ENCODE measurements at places on chromosomes 13 and 19. TPM values are rescaled to one million over a fixed set of nuclear protein-coding genes. Genes with fewer than 3 reads are reported as not detected.
A peak's percentile ranks its signal among the peaks of the same experiment; 100 is the strongest.

- DNase-seq, result no peak
Measured at GRCh38 chr19:33467851-33468250, 53.7 kb downstream of the PEPD start.

Gene SHISA7
- polyA plus RNA-seq, result 0.14 TPM

DNA sequence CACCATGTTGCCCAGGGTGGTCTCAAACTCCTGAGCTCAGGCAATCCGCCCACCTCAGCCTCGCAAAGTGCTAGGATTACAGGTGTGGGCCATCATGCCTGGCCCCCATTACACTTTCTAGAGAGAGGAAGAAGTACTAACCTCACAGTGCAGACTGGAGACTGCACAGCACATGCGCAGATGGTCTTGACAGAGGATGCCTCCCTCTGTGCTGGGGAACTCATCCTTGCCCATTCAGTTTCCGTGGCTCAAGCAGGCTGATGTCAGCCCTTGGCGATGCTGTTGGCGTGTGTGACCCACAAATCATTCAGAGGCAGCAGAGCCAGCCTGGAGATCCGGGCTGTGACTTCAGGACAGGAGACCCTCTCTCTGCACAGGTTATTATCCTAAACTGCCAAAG lies 14.6 kb upstream of the FFAR2 start:
- DNase-seq, result no peak

Gene PRSS57
- polyA plus RNA-seq, result 0.48 TPM

GRCh38 chr13:111368091-111368490 lies 47.6 kb downstream of the TEX29 start:
- DNase-seq, result no peak

Gene PRRG2
- polyA plus RNA-seq, result 9.3 TPM

Gene ZNF331
- 23.2 TPM for polyA plus RNA-seq

Gene PLIN5
- polyA plus RNA-seq, result 4.2 TPM

GRCh38 chr13:92842145-92842544 lies 384.5 kb upstream of the GPC6 start:
- no peak for DNase-seq

- no peak for DNase-seq
Measured at GRCh38 chr13:44664308-44664707, 88.2 kb upstream of the TSC22D1 start.

- no peak for DNase-seq
Measured at GRCh38 chr19:43731846-43732245, 16.0 kb downstream of the IRGC start.

Gene NEK3
- 22.1 TPM for polyA plus RNA-seq

Gene CACNG8
- polyA plus RNA-seq, result 0.17 TPM

DNA sequence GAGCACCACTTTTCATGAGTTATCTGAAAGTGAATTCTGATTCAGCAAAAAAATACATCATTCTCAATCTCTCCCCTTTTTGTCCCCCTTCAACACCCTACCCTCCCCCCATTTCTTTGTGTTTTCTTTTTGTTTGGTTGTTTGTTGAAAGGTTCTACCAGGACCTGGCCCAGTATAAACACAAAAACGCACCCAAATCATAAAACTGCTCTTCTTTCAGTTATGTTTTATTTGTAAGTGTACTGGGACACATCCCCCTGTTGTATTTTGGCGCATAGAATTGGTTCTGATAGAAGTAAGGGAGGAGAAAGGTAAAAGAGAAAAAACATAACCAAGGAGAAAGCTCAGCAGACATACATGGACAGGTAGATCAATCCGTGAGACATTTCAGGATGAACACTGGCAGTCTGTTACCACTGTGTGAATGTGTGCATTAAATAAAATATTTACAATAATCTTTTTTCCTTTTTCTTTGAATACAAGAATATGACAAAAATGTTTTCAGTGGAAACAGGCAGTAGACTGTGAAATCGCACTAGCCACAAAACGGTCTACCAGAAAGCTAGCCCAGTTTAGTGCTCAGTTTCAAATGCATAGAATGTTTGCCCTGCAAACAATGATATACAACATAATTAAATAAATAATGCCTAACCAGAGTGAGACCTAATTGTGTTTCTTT lies 4.2 kb downstream of the POU4F1 start:
- DNase-seq, result no peak

DNA sequence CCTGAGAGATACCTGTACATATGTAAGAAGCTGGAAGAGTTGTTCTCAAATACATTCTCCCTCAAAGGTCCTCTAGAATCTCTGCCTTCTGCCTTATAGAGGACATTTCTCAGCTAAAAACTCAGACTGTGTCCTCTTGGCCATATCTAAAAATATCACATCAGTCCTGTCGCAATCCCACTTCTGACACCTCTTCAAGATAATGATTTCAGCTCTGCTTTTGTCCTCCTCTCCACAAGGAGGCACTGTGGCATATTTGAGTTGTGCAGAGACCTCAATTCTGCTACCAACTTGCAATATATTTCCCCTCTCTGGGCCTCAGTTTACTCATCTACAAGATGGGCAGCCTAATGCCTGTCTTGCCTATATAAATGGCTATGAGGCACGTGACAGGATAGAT lies 16.6 kb downstream of the ADAMTS10 start:
- no peak for DNase-seq

DNA sequence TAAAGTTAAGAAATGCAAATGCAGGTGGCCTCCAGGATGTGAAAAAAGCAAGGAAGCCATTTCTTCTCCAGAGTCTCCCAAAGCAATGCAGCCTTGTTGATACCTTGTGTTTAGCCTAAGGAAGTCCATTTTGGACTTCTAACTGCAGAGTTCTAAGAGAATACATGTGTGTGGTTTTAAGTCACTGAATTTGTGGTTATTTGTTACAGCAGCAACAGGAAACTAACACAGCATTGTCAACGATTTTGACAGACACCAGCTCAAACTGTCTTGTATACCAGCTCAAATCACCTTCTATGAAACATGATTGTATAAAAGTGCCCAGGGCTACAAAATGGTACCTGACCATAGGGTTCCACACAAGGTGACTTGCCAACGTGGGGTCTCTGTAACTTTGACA lies 151.4 kb downstream of the NALCN start:
- DNase-seq, result no peak

DNA sequence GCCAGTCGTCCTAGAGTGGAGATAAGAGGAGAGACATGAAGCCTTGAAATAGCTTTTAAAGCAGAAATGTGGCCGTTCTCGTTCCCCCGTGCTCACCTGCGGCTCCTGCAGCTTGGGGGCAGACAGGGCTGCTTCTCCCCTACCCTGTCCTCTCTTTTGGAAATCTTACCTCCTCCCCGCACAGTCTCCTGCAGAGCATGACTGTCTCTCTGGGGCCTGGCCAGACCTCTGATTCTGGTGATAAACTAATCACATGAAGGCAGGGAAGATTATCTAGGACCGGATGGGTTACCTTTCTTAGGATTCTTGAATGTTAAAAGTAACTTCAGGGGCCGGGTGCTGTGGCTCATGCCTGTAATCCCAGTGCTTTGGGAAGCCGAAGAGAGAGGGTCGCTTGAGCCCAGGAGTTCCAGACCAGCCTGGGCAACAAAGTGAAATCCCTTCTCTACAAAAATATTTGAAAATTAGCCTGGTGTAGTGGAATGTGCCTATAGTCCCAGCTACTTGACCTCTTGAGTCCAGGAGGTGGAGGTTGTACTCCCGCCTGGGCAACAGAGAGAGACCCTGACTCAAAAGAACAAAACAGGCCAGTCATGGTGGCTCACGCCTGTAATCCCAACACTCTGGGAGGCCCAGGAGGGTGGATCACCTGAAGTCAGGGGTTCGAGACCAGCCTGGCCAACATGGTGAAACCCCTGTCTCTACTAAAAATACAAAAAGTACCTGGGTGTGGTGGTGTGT lies 8.1 kb downstream of the CEBPA start:
- DNase-seq, result no peak

DNA sequence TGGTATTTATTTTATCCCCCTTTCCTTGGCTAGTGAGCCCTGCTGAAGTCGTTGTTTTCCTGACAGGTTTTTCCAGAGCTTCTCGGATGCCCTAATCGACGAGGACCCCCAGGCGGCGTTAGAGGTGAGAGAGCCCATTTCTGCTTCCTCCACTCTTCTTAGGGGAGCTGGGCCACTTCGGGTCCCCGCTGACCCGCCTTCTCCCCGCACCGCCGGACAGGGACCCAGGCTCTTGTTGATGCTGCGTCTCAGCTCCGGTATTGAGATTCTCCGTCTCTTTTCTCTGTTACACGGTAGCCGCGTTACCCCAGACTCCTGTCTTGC lies 306 bp downstream of the SUGT1 start:
- DNase-seq, result peak; percentile 38

Gene KIR3DL2
- polyA plus RNA-seq, result not detected

GRCh38 chr19:18809149-18809868 lies 18.2 kb upstream of the COMP start:
- DNase-seq, result no peak

GRCh38 chr19:58035863-58036262 lies 2.0 kb downstream of the ZSCAN1 start:
- DNase-seq, result no peak

DNA sequence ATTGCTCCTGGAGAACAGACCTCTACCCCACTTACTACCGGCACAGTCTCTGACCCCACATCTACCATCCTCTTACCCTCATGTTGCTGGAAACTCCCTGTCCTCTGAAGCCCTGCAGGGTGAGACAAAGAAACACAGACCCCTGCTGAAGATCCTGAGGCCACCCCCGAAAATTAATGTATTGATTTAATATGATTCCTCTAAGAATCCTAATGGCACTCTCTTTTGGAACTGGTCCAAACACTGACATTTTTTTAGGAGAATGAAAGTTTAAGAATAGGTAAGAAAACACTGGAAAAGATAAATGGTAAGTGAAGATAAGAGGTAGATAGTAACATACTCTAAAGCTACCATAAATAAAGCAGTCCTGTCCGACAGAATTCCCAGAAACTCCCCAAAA lies 5.3 kb downstream of the DMKN start:
- DNase-seq, result no peak

- DNase-seq, result no peak
Measured at GRCh38 chr19:48867123-48867745, 1.2 kb downstream of the PLEKHA4 start.

- DNase-seq, result no peak
Measured at GRCh38 chr13:59392328-59392727, 771.4 kb downstream of the DIAPH3 start.

Gene HCST
- 2.8 TPM for polyA plus RNA-seq

DNA sequence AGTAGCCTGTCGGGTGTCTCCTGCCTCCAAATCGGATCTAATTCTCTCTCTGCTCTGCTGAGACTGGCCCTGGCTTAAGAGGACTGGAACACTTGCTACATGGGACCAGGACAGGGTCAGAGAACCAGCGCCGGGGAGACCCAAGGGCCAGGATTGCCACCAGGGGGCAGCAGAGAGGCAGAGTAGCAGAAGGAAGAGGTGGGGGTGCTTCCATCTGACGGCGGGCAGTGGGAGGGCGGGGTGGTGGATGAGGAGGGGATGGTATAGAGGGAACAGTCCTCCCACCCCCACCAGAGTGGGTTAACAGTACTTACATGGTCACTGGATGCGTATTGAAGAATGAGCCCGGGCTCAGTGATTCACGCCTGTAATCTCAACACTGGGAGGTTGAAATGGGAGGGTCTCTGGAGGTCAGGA lies 11.9 kb downstream of the SELENOW start:
- DNase-seq, result no peak

Gene DMPK
- 50.7 TPM for polyA plus RNA-seq

GRCh38 chr13:68976287-68976686 lies 1131.3 kb upstream of the ATXN8OS start:
- DNase-seq, result no peak

- DNase-seq, result no peak
Measured at GRCh38 chr19:2076526-2076944, 19.6 kb downstream of the MOB3A start.

- no peak for DNase-seq
Measured at GRCh38 chr13:60080850-60081249, 82.9 kb downstream of the DIAPH3 start.

Gene SMAD9
- 27.2 TPM for polyA plus RNA-seq

DNA sequence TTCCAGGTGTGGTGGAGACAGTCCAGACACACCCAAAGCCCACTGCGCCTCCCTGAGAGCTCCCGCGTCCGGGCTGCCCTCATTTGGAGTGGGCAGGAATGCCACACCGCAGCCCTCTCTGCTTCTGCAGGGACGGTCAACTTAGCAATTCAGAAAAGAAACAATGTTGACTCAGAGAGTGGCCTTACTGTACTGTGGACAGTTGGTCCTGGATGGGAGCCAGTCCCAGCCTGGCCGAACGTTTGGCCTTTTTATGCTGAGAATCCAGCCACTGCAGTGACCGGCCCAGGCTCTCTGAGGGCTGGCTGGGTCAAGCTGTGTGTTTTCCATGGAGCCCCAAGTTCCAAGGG lies 7.2 kb downstream of the GAS6 start:
- no peak for DNase-seq

- no peak for DNase-seq
Measured at GRCh38 chr13:59374691-59375090, 789.0 kb downstream of the DIAPH3 start.

Gene CEACAM8
- polyA plus RNA-seq, result 0.08 TPM

DNA sequence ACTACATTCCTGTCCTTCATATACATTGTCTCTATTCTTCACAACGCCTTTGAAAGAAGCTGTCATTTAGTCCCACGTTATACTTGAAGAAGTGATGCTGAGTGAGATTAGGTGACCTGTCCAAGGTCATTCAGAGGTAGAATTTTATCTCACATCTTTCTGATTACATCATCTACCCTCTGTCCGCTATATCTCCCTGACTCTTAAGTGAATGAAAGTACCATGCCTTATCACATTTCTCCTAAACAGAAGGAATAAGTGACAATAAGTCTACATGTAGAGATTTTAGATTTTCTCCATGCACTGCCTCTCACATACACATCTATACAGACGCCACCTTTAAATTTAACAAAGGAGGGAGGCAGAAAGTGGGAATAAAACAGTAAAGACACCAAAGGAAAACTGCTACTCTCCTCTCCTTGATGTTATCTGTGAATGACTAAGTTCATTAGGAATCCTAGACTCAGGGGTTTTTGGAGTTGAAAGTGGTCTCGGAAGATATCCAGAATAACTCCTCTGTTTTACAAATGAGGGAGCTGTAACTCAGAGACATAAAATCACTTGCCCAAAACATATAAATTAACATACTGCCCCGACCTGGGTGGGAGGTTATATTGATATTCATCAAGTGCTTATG lies 4.9 kb upstream of the CLDN10 start:
- DNase-seq, result no peak

Gene ZNF175
- polyA plus RNA-seq, result 18.2 TPM

GRCh38 chr13:72820156-72820897 lies 38.4 kb downstream of the PIBF1 start:
- DNase-seq, result no peak

DNA sequence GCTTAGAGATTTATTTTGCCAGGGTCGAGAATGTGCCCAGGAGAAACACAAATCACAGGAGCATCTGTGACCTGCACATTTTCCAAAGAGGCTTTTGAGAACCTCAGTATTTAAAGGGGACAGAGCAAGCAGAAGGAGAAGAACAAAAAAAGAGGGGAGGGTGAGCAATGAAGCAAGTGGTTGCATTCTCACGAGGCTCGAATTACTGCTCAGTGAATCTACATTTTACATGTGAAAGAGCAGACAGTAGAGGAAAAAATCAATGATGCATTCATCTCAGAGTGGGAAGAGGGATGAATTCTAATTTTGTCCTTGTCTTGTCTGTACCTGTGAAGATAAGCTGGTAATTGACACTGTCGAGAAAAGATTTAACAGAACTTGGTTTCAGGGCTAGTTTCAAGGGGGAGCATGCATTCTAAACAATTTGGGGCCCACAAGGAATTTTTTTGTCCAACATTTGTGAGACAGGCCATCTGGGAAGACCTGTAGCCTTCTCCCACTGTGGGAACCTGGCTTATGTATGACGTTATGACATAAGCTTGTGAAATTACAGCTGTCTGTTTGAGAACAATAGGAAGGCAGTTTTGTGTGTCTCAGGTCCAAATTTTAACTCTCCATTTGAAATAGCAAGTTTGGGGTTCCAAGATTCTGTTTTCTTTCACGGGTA lies 855.1 kb downstream of the SLITRK5 start:
- DNase-seq, result no peak

Gene ZNF221
- polyA plus RNA-seq, result 5.8 TPM

All from right renal pelvis (tissue), 4 donors.